ENCODE measurements at places on chromosomes 2 and 18.
A peak's percentile ranks its signal among the peaks of the same experiment; 100 is the strongest.

GRCh38 chr2:117071556-117072102 lies 742.9 kb upstream of the DDX18 start:
- no peak for DNase-seq

GRCh38 chr18:9994701-9995235 lies 81.0 kb downstream of the VAPA start:
- no peak for DNase-seq

DNA sequence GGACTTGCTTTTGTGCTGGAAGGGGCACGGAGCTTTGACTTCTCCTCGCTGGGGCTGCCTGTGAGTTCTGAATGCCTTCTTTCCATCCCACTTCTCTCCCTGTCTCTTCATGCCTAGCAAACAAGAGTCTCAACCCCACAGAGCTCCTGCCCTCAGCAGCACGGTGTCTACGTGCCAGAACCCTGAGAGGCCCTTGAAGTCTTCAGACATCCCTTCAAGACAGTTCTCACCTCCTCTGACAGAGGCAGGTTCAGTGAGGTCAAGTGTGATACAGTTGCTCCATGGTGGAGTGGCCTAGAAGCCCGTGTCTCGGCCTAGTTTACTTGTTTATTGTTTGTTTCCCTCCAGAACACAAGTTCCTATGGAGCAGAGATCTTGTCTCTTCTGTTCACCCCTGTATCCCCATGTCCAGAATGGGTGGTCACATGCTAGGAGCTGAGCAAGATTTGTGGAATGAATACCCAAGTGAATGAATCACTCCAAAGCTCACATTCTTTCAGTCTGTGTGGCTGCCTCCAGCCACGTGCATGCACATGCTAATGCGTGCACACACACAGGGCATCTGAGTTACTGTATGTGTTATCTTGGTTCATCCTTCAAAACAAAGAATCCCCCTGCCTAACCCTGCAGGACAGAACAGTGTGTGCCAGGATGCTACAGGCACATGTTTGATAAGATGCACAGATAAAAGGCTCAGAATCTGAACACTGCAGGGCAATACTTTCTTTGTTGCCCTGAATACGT lies 391.6 kb downstream of the NBAS start:
- no peak for DNase-seq

DNA sequence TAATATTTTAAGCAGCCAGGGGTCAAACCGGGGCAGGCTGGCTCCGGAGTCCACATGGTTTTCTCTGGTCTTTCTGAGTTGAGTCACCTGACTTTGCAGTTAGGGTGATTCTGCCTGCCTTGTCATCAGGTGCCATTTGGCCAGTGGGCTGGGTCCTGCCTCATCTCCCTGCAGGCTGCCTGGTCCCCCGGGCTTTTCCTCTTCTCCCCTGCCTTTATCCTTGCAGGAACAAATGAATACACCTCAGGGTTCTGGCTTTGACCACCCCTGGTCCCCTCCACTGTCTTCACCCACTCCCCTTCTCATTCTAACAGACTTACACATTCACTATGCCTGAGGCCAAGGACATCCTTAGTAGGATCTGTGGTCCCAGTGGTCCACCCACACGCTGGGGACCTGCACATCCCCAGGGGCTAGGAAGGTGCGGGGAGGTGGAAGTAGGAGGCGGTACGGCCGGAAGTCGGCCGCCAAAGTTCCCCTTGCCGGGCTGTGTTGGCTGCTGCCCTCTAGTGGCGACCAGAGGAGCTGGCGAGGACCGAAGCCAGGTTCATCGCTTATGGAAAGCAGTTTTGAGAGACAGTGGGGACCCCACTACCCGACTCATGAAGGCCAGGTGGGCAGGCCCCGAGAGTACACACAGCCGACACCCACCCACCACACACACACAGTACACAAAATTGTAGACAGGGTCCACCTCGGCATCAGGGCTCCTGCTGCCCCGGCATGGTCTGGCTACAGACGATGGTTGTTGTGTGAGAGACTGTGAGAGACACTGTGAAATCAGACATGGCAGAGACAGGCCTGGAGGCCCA lies 6.3 kb upstream of the TEX261 start:
- DNase-seq = peak; percentile 66

DNA sequence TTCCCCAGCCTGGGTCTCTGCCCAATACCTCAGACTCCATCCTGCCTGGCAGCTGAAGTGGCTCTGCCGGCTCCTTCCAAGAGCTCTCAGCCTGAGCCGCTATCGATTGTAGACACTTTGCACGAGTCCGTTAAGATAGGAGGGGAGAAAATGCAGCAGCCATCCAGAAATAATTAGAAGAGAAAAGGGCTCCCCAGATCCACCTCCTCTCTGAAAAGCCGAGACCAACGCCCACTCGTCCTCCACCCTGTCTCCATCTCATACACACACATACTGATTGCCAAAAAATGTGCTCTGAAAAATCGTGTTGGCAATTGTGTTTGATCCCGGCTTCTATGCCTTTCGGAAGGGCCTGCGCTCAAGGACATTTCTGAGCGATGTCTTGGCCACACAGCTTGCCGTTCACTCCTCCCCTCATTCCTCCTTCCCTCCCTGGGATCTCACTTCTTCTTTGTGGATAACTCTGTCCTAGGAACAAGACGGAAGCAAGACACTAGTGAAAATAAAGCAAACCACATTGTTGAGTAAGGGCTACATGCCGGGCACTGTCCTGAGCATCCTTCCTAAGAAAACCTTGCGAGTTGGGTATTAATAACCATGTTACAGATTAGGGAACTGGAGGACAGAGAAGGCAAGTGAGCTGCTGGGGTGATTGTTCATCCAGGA lies 372.8 kb upstream of the MYT1L start:
- no peak for DNase-seq

DNA sequence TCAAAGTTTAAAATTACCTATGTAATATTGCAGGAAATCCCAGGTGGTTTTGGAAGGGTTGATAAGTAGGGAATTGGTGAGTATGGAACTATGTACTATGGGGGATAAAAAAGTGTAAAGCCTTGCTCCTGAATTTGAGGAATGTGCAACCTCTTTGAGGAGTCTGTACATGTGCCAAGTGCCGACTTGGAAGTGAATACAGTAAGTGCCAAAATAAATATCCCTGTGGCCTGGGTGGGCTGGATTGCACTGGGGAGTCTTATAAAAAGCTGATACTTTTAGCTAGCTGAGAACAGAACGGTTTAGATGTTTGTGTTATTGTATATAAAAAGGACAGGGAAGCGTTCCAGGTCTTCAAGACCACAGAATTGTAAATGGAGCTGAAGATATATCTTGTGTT lies 317.1 kb upstream of the LRRTM1 start:
- no peak for DNase-seq

- no peak for DNase-seq
These were observed 91.7 kb downstream of the SESTD1 start for GRCh38 chr2:179172894-179173293.

GRCh38 chr2:223027442-223027841 lies 24.5 kb upstream of the KCNE4 start:
- DNase-seq = no peak

DNA sequence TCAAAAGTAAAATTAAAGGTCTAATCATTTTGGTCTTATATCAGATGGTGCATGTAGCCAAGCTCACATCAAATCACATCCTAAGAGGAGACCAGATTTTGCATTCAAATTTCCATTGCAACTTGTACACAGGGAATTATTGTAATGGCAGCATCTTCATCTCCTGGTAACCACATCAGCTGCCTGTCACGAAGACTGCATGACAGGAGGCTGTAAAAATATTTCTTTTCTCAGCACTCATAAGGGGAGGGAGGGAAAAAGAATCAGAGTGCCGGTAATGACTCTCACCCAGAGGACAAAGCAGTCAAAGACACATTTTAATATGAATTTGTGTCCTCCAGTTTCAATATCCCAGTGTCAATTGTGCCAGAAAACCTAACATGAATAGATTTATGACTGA lies 216.7 kb downstream of the TMEM163 start:
- DNase-seq = no peak

GRCh38 chr18:9743200-9744016 lies 35.3 kb downstream of the RAB31 start:
- no peak for DNase-seq

- no peak for DNase-seq
These were observed 156.3 kb downstream of the DOCK10 start for GRCh38 chr2:224885836-224886547.

GRCh38 chr2:25215948-25216679 lies 47.7 kb upstream of the POMC start:
- DNase-seq = peak; percentile 78

GRCh38 chr18:5961097-5961827 lies 65.9 kb upstream of the TMEM200C start:
- DNase-seq = no peak

DNA sequence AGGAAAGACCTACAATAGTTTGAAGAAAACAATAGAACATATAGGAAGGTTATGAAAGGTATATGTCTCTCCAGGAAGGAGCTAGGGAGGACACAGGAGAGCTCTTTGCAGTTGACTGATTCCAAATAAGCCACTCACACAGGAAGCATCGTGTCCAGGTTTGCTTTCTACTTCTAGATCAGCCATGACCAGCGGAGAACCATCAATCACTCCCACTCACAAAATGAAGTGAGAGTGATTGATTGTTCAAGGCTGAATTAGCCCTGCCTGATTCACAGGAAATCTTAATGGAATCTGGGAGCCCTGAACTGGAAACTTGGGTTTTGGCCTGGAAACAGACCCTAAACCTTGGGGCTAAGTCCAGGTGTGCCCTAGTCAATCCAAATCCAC lies 1292.2 kb upstream of the ZEB2 start:
- DNase-seq = no peak

DNA sequence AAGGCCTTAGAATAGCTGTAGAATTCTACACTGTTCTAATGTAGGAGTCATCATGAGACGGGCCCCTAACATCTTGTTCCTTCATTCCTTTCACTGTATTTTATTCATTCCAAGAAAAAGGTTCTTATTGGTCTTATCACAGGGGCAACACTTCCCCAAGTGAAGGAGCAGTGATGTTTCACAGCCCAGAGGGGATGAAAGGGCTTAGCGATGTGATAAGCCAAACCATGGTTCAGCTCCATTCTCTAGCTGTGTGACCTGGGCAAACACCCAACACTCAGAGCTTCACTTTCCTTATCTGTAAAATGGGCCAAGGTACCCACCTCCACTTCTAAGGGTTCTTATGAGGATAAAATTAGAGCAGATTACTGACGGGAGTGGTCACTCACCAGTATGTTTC lies 25.4 kb upstream of the HS6ST1 start:
- no peak for DNase-seq

DNA sequence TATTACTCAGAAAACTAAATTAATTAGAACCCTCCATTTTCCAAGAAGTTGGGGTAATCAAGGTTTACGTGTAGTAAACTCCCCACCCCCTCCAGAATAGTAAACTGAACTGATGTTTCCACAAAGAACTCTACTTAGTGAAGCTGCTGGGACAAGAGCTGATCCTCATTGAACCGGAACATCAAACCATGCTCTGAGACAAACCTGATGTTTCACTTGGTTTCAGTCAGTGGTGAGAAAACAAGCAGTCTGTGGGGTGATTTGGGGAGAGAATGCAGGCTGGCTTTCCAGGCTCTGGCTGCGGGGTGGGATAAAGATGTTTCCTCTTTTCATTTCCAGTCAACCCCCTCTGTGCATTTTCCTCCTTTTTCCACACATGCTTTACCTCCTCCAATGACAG lies 38.2 kb downstream of the CELF4 start:
- no peak for DNase-seq

DNA sequence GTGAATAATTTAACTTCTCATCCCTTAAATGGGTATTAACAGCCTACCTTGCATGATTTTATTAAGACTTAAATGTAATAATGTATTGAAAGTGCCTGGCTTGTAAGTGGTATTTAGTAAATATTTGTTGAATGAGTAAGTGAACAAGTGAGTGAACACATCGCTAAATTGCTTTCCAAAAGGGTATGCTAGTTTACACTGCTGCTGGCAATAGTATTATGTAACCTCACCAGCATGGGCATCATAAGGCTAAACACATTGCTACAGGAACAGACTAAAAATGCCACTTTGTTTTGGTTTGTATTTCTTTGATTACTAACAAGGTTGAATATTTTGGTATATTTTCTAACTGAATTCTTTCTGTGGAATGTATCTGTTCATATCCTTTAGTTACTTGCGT lies 9.8 kb downstream of the WDR43 start:
- DNase-seq = no peak

- no peak for DNase-seq
These were observed 6.9 kb downstream of the LRRC30 start for GRCh38 chr18:7237673-7238272.

GRCh38 chr2:69132960-69133590 lies 120.1 kb downstream of the ANTXR1 start:
- no peak for DNase-seq

- DNase-seq = no peak
These were observed 146.1 kb upstream of the OTOS start for GRCh38 chr2:240286596-240286995.

DNA sequence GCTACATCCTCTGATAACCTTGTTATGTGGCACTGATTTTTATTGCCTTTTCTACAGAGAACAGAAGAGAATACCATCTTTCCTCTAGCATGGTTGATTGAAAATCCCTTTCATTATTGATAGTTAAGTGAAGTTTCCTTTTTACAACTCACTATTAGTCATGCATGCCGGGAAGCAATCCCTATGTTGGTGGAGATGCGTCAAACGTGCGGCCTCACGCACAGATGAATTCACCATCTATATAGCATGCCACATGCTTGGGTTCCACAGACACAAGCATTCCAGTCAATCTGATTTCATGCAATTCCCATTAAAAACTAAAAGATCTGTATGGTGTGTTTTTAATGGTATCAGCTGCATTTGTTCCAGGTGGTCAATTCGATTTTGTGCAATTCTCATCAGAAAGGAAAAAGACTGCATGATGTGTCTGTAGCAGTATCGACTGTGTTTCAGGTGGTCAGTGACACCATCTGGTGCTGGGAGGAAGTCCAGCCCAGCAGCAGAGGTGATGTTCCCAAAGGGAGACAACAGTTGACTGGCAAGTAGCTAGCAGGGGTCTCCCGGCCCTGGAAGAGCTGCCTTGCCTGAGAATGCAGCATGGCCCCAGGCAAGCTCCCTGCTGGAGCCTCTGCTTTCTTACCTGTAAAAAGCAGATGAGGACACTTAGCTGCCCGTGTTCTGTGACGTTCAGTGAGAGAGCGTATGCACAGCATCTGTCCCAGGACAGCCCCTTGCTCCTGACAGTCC lies 151.3 kb upstream of the NCK2 start:
- no peak for DNase-seq

DNA sequence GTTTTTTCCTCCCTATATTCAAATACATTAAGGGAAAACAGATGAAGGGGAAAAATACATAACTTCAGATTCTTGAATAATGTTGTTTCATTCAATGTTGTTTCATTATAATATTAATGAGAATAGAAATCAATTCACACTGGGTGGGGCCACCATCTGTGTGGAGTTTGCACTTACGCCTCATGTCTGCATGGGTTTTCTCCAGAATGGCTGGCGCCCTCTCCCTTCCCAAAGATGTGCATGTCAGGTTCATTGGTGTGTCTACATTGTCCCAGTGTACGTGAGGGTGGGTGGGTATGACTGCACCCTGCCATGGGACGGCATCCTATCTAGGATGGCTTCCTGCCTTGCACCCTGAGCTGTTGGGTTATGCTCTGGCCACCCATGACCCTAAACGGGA lies 51.7 kb downstream of the COBLL1 start:
- DNase-seq = no peak

Data from stimulated activated CD4-positive, alpha-beta T cell treated with anti-CD3 and anti-CD28 coated beads, Interleukin-1b, Interleukin-23, amount 100 ng/mL, for 24 hours (primary cell).